ENCODE measurements at places on chromosomes 16 and 17.

DNA sequence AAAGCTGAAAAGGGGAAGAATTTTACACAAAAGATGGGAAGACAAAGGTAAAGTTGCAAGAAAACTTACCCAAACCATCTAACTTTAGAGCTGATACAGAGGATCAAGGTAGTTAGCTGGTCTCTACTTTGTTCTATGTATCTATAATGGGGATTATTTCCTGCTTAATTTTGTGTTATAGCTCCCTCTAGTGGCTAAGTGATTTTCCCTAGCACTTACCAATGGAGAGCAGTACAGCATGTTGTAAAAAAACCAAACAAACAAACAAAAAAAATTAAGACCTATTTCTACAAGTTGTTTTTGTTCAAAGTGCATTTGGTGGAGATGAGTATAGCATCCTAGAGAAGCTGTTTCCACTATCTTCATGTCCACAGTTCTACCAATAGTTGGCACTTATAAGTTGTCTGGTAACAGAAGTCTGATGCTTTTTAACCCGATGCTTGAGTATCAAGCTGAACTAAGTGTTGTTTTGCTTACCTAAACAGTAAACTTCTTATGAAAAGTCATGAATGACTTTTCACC, 7.5 kb downstream of the SRSF1 start:
- DNase-seq, result no peak

DNA sequence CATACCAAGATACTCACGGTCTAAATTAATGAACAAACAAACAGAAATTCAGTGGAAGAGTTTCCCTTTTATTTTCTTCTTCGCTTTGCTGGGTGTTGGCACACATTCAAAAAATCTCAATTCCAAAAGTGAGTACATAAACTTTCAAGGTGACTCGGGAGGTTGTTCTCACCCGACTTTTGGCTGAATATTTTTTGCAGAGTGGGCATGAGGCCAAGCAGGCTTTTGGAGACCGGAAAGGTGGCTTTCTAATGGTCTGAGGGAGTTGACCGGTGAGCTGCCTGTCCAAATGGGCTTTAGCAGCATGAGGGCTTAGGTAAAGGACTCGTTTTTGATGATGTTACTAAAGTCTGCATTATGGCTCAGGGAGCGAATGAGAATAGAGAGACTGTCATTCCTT, 318.7 kb downstream of the CPPED1 start:
- DNase-seq, result no peak

DNA sequence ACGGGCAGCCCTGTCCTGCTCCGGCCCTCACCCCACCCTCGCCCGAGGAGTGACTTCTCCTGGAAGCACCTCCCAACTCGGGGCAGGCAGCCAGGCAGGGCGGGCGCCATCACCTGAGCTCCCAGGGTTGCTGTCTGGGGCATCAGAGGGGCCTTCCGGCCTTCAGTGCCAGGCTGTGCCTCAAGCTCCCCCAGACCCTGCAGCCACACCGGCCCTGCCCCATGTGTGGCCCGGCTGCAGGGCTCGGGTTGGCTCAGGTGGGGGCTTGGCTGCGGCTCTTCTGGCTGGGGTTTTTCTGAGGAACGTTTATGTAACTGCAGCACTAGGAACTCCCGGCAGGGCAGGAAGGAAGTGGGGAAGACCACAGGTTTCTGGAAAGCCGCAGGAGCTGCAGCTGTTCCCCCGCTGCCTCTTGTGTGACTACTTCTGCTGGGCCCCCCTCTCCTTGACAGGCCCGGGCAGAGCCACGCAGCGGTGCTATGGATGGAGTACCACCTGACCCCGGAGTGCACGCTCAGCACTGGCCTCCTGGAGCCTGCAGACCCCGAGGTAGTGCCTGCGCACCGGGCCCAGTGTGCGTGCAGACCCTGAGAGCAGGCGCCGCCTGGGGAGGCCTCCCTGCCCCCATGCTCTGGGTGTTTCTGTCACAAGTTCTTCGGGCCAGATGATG, 45.6 kb downstream of the PRMT7 start:
- DNase-seq, result peak; percentile 65

DNA sequence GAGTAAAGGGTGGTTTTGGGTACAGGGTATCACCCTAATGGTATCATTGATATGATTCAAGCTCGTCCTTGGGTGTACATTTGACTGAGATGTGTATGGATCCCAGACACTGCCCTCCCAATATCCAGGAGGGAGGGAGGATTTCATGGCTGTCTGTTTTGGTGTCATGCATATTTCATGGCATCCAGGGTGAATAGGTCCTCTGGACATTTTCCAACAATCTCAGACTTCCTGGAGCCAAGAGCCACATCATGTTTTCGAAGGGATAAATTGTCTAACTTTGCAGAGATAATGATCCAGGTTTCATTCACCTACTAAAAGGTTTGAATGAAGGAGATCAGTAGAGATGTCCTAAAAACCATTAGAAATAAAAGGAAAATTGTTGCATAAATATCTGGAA, 431.9 kb downstream of the SHISA9 start:
- no peak for DNase-seq

DNA sequence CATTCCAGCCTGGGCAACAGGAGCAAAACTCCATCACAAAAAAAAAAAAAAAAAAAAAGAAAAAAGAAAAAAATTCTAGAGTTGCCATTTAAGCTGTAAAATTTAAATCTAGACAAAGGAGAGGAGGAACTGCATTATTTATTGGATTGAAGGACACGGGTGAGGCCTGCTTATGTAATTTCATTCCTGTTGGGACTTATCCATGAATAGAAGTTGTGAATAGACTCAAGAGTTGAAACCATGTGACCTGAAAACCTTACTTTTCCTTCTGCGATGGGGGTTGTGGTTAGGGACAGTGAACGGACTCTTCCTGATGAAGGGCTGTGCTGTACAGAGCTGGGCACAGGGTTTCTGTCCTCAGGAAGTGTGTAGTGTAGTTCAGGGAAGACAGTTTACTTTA, 22.5 kb downstream of the BANP start:
- DNase-seq, result no peak

GRCh38 chr17:73307130-73307529, 4.7 kb downstream of the CDC42EP4 start:
- DNase-seq, result no peak

DNA sequence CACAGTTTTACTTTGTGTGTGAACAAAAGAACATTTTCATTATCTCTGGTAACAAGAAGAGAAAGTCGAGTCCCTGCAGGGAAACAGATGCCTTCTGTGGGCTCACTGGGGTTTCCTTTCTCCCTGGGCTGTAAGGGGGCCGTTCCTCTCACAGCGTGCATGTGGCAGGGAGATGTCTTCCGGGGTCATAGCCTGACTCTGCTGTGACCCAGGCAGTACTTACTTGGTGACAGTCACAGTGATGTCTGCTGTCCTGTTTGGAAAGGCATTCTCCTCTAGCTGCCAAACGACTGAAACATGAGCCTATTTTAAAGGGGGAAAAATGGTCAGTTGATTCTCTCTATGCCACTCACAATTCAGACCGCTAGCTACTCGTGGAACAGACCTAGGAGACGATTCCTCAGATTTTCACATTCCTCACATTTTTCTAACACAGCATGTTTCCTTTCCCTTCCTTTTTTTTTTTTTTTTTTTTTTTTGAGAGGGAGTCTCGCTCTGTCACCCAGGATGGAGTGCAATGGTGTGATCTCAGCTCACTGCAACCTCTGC, 7.3 kb downstream of the HASPIN start:
- no peak for DNase-seq

GRCh38 chr16:66536525-66536924, 13.4 kb downstream of the TK2 start:
- no peak for DNase-seq

- DNase-seq, result no peak
Measured at GRCh38 chr16:28098959-28099945, 35.7 kb upstream of the GSG1L start.

DNA sequence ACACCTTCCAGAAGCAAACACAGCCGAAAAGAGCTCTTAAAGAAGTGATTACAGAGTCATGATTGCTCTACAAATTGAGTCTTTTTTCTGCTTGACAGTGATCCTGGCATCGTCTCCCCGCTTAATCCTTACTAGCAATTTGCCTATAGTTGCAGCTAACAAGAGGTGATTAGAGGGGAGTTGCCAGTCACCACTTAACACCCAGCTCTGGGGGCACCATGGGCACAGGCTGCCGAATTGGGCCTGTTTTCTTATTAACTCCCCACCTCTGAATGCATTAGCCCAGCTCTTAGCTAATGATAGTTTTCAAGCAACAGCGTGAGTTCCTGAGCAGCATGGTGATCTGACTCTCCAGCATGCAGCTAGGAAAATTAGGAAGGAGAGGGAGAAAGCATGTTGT, 93.5 kb downstream of the RBFOX1 start:
- DNase-seq, result no peak

DNA sequence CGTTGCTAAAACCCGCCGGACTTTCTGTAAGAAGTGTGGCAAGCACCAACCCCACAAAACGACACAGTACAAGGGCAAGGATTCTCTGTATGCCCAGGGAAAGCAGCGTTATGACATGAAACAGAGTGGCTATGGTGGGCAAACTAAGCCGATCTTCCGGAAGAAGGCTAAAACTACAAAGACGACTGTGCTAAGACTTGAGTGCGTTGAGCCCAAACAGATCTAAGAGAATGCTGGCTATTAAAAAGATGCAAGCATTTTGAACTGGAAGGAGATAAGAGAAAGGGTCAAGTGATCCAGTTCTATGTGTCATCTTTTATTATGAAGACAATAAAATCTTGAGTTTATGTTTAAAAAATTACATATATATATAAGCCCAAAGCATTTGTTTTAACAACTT, 20.3 kb downstream of the HELZ start:
- DNase-seq, result no peak

GRCh38 chr16:49932946-49933345, 77.0 kb upstream of the ZNF423 start:
- no peak for DNase-seq
